ENCODE measurements at places on chromosomes 11 and 22.
A peak's percentile ranks its signal among the peaks of the same experiment; 100 is the strongest.

GRCh38 chr11:93517041-93517440 is 26.1 kb downstream of the SMCO4 start:
- DNase-seq, result no peak

GRCh38 chr11:97506076-97506759 is 1116.4 kb downstream of the JRKL start:
- no peak for DNase-seq

DNA sequence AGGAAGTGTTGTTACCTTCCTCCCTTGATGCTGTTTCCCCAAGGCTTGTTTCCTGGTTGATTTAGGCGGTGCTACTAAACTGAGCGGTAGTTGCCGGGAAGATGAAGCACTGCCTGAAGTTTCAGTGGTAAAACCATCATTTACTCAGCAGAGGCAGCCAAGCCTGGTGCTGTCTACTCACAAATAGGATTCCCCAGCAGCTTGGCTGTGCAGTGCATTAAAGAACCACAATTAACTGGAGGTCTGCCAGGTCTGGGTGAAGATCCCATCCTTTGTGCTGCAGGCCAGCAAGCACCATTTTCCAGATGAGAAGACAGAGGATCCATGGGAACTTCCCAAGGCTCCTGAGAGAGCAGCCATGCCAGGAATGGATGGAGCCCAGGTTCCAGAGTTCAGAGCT is 231.9 kb upstream of the E2F8 start:
- no peak for DNase-seq

DNA sequence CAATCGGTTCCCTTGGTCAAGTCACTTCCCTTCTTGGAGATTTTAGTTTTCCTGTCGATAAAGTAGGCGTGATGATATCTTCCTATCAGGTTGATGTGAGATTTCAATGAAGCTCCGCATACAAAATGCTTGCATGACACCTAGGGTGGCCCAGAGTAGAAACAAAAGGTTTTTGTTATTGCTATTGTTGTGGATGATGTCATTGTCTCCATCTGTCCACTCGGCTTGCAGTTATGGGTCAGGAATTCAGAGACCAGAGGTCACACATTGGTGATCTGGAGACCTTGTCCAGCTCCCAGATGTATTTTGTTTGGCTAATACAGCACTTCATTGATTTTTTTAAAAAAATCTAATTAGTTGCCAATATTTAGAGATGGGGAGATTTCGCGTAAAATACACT is 382.1 kb downstream of the MN1 start:
- no peak for DNase-seq

- no peak for DNase-seq
Observed at GRCh38 chr11:115008799-115009198, 330.5 kb downstream of the NXPE2 start.

DNA sequence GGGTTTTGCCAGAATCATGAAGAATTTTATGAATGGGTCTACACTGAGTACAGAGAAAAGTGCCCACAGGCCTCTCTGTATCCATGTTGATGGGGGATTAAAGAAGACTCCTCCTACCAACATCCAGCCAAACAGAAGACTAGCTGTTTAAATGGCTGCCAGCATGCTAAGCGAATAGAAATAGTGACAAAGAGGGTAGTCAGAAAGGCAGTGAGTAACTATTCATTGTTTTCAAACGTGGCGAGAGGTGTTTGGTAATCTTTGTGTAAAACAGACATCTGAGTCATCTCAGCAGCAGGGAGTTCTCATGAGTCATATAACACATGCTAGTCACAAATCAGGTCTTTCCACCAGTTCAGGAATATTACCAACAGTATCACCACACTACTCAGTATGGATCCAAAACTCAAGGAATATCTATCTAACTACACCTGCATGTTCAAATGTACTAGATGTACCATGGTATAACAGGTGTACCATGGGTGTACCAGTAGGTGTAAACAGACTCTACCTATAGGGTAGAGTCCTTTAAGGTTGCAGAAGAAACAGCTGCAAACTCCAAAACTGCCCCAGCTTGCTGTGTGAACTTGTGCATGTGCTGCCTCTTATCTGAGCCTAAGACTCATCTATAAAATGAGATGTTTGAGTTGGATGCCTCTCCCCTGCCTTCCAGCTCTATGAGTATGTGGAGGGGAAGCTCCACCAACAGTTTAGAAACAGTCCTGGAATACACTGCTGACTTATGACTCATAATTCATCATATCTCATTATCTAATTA is 82.0 kb downstream of the SLC1A2 start:
- no peak for DNase-seq

DNA sequence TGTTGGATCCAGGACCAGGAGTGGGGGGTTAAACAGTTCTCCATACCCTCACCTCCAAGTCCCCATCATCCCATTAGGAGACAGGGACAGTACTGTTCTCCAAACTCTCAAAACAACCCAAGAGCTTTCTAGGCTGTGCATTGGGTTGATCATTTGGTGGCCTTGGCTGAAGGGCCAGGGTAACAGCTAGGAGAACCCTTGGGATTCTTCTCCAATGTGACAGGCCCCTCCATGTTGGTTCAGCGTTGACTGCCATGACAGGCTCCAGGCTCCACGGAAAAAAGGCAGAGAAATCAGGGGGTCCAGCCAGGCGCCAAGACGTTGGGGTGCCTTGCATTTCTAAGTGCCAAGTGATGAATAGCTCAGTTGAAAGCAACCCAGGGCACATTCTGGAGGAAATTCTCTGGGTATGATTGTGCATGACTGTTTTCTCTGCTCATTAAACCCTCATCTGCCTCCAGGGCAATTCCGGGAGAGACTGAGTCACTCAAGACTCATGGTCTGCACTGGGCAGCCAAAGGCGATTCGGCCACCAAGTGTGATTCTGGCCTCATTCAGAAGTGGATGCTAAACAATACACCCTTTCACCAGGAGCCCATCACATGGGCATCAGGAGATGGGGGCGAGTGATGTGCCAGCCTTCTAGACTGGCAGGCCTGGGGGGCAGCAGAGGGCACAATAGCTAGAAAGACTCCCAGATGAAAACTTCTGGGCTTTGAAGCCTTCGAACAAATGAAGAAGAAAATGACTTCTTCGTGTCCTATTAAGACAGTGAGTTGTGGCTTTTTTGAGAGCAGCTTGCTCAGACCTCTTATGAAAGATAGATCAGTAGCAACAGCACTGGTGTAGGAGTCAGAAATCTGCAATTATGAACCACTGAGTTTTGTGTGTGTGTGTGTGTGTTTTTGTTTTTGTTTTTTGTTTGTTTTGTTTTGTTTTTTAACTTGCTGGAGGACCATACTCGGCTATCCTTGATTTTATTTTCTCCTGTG is 27.7 kb downstream of the CD44 start:
- DNase-seq, result no peak

DNA sequence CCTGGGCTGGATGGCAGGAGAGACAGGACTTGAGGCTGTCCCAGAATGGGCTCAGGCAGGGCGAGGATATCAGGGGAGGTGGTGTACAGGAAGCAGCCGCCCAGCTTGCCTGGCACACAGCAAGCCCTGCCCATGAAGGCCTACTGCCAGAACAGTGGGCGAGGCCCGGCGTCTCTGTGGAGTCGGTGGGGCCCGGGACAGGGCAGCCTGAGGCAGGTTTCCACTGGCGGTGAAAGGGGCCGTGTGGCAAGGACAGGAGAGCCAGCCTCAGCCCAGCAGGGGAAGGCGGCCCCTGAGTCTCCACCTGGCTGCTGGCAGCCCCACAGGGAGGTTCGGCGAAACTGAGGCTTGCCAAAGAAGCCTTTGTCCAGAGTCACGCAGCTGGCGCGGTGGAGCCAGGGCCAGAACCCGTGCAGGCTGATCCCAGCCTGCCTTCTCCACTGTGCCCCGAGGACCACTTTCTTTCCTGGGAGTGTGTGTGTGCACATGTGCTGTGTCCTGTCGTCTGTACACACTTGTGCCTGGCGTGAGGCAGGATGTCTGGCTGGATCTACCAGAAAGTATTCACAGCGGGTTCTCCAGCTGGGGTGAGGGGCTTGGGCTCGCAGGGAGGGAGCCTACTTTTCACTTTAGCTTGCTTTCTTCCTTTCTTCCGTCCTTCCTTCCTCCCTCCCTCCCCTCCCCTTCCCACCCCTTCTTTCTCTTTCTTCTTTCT is 1.2 kb downstream of the TSPO start:
- DNase-seq, result peak; percentile 45
